ENCODE measurements at places on chromosomes 1 and 21.

DNA sequence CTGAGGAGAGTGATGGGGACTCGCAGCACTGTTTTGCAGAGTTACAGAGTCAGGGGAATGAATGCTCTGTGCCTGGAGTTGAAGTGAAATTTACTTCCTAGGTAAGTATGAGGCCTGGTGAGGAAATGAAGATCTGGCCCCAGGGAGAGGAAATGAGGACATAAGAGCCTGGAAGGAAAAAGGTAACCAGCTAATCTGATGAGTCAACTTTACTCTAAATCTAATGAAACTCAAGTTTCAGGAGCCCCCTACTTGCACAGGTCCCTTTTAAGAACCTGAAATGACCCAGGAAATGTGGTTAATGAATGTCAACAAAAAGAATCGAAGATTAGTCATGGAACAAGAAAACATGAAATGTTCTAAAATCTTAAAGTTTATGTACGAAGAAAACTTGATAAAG is 599.0 kb downstream of the AGBL4 start:
- DNase-seq = no peak

DNA sequence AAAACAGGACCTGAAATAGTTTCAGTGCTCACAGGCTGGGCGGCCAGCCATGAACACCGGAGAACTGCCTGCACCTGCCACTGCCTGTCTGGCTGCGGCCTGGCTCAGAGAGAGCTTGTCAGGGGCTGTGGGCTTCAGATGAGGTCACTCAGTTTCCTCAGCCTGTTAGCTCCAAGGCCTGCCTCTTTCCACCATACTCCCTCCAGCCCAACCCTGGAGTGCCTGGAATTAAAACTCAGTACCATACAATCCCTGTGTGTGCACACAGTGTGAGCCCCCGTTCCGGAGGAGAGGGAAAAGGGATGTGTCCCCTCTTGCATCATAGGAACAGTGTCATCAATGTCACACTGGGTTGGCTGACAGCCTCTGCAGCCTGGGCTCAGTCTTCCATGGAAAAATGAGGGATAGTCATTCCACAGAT is 16.2 kb downstream of the CACNA1S start:
- DNase-seq = no peak

DNA sequence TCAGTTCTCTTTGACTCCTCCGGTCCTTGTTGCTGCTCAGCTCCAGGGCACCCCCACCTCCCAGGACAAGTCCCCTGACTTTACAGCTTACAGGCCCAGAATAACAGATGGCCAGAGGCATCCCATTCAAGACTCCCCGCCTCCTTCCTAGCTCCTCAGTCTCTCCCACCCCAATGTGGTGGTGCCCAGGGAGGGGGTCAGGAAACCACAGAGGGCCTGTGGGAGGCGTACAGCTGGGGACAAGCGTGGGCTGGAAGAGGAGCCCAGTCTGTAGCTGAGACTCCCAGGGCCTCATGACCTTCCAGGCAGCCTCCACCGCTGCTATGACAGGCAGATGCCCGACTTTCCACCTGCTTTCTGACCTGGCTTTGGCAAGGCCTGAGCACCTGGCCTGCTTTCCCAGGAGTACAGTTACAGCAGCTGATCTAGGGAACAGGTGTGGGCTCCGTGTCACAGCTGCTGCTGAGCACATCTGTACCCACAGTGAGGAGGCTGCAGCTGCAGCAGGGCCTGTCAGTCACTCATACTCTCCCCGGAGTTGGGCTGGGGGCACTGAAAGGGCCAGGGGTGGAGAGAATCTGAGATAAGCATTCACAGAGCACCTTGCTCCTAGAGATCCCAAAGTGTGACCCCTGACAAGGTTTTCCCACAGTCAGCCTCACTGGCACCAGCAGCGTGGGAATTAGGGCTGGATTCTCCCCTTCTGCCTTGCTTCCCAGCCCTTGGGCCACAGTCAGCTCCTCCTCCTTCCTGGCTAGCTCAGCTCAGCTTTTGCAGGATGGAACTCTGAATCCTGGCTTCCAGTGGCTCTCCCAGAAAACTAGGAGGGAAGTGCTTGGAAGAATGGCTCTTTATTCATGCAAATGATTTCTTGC is 7.1 kb upstream of the NAV1 start:
- no peak for DNase-seq

- DNase-seq = no peak
Measured at GRCh38 chr1:209229494-209230061, 353.9 kb upstream of the CAMK1G start.

- DNase-seq = peak; percentile 64
Measured at GRCh38 chr1:221793439-221794078, 51.7 kb upstream of the DUSP10 start.

DNA sequence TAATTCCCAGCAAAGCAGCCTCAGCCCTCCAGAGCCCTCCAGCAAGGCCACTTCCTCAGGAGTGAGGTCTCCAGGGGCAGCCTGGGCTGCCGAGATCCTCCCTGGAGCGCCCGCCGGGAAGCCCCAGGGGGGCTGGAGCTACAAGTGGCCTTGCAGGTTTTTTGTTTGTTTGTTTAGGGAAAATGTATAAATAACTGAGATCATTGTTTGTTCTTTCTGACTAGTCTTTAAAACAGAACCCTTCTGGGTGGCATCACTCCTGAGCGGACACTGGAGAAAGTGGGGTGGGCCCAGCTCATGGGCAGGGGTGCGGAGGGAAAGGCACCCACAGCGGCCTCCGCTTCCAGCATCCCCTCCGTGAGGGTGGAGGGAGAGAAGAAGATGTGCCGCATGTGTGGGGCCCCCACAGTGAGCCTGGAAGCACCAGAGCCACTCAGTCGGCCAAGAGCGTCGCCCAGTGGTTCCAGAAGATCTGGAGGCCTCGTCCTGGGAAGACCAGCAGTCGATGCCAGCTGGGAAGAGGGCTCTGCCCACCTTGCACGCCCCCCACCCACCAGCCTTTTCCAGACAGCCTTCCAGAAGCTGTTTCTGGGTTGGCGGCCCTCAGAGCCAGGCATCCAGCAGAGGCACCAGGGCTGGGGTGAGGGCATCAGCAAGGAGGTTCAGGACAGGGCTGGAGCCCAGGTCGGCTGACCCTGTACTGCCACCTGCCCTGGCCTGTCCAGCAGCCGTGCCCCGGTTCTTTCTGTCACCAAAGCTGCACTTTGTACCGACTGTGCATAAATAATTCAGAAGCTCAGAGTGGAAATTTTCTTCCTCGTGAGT is 34.6 kb downstream of the TFF3 start:
- no peak for DNase-seq

GRCh38 chr1:230858918-230859729 is 9.2 kb downstream of the C1orf198 start:
- no peak for DNase-seq

- no peak for DNase-seq
Measured at GRCh38 chr1:90391126-90391525, 326.0 kb downstream of the BARHL2 start.

GRCh38 chr1:26045722-26046245 is at the start of gene SLC30A2:
Gene SLC30A2 (minus strand): TSS chr1:26046118. CDS start chr1:26045896, 222 bp downstream.
- DNase-seq = no peak

- no peak for DNase-seq
Measured at GRCh38 chr1:215082532-215083382, at the start of gene KCNK2. Gene KCNK2 (plus strand): TSS chr1:215082737. CDS start chr1:215083386, 649 bp downstream.

DNA sequence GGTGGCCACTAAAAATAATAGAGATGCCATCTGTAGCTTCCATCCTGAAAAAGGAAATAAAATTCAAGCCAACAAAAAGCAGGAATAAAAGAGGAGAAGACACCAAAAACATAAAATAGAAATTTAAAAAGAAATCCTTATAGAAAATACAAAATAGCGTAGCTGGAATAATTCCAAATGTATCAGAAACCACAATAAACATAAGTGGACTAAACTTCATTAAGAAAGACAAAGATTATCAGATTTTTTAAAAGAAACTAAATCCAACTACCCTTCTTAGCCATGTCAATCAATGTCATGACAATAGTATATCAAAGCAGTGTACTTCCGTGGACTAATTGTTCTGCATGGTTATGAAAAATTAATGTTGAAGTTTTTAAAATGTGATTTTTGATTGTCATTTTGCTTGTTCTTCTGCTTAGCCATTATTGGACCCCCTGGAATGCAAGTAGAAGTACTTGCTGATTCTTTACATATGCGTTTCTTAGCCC is 13.2 kb downstream of the IL10RB start:
- DNase-seq = no peak

DNA sequence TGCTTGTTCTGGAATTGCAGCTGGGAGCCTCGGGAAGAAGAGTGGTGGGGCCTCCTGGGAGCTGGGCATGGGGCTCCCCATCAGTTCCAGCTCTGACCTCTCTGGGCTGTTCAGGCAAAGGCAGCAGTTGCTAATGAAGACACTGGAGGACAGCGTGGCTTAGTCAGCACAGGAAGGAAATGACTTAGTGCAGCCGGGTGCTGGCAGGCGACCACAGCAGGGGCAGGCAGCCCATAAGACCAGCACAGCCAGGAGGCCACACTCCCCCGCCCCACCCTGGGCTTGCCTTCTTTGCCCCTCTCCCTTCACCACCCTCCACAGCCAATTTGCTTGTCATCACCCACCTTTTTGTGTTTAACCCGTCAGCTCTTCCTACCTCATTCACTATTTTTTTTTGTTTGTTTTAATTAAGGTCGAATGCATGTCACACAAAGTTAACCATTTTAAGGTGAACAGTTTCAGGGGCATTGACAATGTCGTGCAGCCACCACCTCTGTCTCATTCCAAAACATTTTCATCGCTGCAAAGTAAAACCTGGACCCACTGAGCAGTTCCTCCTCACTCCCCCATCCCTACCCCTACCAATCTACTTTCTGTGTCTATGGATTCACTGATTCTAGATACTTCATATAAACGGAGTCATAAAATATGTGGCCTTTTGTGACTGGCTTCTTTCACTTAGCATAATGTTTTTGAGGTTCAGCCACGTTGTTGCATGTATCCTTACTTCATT is 10.9 kb downstream of the OLIG2 start:
- DNase-seq = peak; percentile 70

- no peak for DNase-seq
Measured at GRCh38 chr1:49051647-49052046, 275.0 kb upstream of the BEND5 start.

- DNase-seq = no peak
Measured at GRCh38 chr21:45124596-45124995, 50.2 kb downstream of the ADARB1 start.

DNA sequence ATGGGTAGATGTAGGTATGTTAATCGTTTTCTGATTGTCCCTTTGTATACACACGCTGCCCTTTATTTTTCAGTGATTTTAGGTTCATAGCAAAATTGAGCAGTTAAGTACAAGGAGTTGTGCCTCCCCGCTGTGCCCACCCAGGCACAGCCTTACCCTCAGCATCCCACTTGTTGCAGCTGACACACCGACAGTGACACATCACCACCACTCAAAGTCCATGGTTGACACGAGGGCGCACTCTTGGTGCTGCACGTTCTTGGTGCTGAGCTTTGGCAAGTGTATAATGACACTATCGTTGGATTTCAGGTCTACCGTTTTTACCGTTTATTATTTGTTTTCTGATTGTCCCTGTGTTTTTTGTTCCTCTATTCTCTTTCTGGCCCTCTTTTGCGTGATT is 15.6 kb downstream of the C1orf159 start:
- DNase-seq = no peak

DNA sequence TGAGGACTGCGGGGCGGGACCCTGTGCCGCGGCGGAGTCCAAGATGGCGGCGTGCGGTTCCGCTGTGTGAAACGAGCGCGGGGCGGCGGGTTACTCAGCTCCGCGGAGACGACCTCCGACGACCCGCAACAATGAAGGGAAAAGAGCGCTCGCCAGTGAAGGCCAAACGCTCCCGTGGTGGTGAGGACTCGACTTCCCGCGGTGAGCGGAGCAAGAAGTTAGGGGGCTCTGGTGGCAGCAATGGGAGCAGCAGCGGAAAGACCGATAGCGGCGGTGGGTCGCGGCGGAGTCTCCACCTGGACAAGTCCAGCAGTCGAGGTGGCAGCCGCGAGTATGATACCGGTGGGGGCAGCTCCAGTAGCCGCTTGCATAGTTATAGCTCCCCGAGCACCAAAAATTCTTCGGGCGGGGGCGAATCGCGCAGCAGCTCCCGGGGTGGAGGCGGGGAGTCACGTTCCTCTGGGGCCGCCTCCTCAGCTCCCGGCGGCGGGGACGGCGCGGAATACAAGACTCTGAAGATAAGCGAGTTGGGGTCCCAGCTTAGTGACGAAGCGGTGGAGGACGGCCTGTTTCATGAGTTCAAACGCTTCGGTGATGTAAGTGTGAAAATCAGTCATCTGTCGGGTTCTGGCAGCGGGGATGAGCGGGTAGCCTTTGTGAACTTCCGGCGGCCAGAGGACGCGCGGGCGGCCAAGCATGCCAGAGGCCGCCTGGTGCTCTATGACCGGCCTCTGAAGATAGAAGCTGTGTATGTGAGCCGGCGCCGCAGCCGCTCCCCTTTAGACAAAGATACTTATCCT is 430 bp downstream of the RBM15 start:
- DNase-seq = peak; percentile 62

DNA sequence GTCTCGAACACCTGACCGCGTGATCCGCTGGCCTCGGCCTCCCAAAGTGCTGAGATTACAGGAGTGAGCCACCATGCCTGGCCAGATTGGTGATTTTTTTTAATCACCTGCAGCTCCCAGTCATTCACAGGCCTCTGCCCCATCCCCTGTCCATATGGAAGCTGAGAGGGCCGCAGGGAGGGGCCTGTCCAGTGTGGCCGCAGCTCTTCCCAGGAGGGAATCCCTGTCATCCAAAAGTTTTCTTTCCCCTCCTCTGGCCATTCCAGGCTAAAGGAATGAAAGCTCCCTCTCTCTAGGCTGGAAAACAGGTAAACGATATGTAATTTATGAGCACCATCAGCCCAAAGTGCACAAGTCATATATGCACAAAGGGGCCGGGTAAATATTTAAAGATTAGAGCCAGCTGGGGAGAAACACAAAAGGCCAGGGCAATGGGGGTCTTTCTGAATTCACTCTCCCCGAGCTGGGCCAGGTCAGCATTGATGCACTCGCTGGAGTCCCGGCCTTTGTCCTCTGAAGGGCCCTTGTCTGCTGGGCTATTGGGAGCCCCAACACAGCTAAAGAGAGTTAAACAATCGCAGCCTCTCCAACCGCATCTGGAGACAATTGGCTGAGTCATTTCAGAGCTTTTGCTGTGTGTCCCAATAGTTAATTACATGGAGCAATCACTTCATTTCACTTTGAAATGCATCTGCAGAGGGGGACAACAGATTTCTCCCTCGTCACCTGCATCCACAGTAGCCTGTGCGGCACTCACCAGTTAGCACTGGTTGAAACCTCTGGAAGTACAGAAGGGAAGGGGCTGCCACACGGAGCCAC is 3.8 kb upstream of the HES3 start:
- no peak for DNase-seq

GRCh38 chr1:231240531-231240882 is 505 bp upstream of the GNPAT start:
- no peak for DNase-seq

DNA sequence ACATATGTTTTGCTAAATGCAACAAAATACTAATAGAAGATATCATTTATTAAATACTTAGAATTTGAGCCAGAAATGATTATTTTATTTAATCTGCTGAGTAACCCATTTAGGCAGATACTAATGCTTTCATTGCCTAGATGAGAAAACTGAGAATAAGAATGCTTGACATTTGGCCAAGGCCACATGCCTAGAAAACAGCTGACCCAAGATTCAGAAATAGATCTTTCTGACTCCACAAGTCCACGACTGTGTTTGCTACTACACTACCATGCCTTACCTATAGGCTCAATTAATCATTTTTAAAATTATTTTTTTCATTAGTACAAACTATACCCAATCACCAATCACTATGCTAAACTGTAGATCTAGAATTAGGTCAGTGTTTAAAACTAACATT is 129.7 kb downstream of the ATP1B1 start:
- no peak for DNase-seq
